ENCODE measurements at places on chromosomes 16 and 17.

DNA sequence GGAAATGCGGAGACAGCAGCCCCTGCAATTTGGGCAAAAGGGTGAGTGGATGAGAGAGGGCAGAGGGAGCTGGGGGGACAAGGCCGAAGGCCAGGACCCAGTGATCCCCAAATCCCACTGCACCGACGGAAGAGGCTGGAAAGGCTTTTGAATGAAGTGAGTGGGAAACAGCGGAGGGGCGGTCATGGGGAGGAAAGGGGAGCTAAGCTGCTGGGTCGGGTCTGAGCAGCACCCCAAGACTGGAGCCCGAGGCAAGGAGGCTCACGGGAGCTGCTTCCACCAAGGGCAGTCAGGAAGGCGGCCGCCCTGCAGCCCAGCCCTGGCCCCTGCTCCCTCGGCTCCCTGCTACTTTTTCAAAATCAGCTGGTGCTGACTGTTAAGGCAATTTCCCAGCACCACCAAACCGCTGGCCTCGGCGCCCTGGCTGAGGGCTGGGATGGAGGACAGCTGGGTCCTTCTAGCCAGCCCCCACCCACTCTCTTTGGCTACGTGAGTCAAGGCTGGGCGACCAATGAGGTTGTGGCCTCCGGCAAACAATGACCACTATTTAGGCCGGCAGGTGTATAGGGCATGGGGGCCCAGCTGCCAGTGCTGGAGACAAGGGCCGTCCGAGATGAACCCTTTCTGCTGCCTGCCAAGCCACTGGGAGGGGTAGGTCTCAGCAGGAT is 507 bp downstream of the SERPINF1 start:
- no peak for DNase-seq

GRCh38 chr17:66436631-66437030 is 134.2 kb downstream of the PRKCA start:
- no peak for DNase-seq

- DNase-seq, result peak; percentile 60
Measured at GRCh38 chr16:22007509-22008214, at the start of gene MOSMO. TSS of gene MOSMO (plus strand) at chr16:22008111. CDS start at chr16:22008302, 191 bp downstream.

DNA sequence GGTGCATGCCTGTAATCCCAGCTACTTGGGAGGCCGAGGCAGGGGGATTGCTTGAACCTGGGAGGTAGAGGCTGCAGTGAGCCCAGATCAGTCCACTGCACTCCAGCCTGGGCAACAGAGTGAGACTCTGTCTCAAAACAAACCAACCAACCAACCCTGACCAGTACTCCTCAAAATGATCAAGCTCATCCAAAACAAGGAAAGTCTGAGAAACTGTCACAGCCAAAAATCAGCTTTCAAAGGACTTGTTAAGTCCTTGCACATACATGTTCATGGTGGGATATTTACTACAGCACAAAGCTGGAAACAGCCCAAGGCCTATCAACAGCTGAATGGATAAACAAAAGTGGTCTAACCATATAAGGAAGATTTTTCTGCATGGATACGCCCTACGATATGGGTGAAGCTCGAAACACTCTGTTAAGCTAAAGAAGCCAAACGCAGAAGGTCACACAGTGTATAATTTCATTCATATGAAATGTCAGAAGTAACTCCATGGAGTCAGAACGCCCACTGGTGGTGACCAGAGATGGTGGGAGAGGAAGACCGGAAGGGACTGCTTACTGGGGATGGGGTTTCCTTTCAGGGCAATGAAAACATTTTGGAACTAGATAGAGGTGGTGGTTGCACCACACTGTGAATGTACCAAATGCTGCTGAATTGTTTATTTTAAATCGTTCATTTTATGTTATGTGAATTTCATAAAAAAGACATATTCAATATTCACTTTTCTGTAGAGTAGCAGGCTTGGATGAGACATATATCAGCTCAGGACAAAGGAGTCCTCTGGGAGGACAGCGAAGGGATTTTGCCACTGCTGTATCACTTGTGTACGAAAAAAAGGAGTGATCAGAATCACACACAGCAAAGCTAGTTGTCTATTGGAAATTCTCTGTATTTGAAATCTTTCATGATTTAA is 17.7 kb downstream of the CCL17 start:
- DNase-seq, result no peak

DNA sequence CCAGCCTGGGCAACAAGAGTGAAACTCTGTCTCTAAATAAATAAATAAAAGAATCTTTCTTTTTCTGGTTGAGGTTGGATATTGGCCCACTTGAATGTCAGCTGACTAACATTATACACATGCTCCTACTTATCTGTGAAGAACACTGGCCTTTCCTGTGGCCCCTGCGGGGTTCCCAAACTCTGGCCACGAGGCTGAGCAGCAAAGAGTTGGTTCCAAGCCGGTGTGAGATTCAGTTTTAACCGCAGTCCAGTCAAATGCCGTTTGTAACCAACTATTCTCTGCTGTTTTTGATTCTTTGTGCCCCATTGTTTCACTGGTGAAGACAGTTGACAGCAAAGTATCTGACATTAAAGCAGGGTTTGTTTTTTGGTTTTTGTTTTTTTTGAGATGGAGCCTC is 11.2 kb downstream of the ETV4 start:
- no peak for DNase-seq

DNA sequence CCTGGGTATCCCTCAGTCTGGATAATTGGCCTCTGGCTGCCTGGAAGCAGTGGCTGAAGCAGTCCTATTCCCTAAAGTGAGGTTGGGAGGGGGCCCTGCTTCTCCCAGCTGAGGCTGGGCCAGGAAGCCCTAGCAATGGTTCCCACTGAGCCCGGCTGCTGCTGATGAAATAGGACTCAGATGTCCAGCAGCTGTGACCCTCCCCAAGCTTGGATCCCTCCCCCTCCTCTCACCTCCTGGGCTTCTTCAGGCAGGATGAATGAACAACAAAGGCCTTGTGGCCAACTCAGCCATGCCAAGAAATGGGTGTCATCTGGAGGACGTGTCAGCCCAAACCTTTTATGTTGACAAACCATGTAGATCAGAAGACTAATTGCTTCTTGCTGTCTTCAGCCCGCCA is 42.0 kb downstream of the AXIN2 start:
- DNase-seq, result no peak

DNA sequence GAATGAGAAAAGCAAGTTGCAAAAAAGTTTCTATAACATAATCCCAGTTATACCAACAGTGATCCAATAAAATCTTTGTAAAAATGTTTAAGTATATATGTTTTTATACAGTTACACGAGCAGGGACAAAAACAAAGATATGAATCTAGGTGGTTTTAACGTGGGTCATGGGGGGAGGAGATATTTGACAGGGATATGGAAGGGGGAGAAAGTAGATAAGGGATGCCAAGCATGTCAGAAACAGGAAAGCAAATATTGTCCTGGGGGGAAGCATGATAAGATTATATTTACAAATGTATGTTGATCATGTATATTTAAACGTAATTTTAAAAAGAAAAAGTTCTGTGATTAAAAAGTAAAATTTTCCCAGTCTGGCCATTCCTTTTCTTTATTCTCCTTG is 43.1 kb downstream of the TNRC6C start:
- DNase-seq, result no peak

GRCh38 chr16:53955221-53955875 is 251.4 kb downstream of the FTO start:
- DNase-seq, result no peak

DNA sequence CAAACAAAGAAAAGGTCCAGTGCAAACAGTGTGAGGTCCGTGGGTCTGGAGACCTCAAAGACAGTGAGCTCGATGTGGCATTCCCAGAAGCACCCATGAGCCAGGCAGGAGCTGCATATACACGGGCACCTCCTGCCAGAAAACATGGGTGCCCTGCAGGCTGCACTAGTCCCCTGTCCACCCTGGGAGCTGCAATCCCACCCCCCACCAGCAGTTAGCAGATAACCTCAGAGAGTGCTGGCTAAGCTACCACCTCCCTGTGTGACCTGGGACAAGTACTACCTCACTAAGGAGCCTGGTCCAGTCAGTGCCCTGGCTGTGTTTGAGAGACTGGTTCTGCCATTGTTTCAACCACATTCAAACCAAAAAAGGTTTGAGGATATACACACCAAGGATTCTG is 135.7 kb downstream of the ZNF423 start:
- DNase-seq, result no peak

DNA sequence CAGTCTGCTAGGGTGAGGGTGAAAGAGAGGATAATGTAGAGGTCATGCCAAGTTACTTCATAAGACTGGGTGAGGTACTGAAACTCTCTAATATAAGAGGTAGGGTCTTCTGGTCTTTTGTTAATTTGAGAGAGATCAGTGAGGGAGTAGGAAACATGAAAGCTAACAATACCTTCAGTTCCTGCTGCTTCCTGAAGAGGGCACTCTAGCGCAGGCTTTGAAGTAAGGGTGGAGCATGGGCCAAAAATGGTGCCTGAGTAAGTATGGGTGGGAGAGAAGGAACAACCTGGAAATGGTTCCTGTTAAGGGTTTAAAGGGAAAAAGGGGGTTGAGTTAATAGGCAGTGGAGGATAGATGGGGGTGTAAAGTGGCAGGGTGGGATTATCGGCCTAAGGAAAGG is 2449.5 kb downstream of the TP53TG3F start:
- DNase-seq, result no peak

DNA sequence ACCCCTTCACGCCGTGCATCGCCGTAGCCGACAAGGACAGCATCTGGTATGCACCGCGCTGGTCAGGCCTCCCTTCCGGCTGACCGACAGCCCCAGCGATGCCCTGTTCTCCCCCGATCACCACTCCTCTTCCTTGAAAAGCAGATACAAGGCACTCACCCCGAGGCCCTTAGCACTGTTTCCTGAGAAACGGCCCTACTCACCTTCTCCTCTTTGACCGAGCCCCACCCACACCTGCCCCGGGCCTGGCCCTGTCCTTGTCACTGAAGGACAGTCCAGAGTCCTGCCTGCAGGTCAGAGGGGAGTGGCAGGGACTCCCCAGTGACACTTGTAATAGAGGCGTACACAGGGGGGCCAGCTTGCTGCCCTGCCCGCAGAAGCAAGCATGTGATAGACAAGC is 45.9 kb upstream of the CHMP6 start:
- DNase-seq, result no peak

DNA sequence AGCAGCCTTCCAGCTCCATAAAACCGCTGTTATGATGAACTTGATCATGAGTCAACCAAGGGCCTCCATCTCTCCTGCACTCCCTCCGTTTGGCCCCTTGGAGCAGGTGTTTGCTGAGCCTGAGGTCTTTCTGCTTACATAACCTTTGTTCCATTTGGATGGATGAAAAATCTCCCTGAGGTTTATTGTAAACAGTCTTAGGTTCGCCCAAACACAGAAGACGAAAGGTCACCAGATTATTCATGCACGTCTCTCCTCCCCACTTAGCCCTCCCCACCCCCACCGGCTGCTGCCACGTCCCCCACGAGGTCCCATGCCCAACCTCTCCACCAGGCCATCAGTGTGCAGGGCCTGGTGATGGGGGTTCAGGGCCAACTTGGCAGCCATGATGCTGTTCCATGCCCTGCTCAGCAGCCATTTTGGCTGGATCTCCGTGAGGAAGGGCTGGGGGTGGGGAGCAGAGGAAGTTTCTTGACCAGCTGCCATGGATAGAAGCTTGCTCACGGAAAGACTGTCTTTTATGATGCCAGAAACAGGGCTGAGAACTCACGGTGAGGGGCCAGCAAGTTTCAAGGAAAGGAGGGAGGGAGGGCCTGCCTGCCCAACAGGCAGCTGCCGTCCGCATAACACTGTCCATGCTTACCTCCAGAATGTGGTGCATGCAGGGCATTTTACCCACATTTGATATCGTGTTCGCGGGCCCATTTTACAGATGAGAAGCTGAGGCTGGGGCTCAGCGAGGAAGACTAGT is 47.8 kb upstream of the FOXF1 start:
- no peak for DNase-seq

DNA sequence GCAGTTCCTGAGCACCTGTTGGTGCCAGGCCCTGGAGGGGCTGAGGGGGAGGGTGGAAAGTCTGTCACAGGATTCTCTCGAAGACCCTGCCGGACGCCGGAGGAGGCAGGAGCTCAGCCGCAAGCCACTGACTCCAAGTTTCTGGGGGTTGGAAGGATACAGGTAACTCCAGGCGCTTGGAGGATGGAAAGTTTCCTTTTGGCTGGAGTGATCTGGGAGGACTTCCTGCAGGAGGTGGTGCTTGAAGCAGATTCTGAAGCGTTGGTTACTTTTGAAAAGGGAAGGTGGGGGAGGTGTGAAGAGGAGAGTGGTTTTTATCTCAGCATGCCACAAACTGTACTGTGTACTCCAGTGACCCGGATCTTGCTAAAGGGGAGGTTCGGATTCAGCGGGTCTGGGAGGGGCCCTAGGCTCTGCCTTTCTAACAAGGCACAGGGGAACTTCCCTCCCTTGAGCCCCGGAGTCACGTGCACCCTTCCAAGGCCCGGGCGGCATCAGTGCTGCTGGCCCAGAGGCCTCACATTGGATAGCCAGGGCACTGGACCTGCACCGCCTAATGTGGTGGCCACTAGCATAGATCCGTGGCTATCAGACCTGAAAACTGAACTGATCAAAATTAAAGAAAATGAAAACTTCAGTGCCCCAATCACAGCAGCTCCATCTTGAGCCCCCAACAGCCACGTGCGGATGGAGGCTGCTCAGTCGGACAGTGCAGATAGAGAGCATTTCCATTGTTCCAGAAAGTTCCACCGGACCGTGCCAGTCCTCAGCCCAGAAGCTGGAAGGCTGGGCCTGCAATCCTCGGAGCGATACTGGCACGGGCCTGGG is 42.2 kb upstream of the GSE1 start:
- DNase-seq, result no peak
